ENCODE measurements at places on chromosomes 4 and X. TPM values are rescaled to one million over a fixed set of nuclear protein-coding genes. Genes with fewer than 3 reads are reported as not detected.

NWD2 gene
- 0.48 TPM for total RNA-seq

WNK3 gene
- total RNA-seq = 1.3 TPM

- no peaks in the 10 kb centered on the region for H3K27me3 ChIP-seq
- H3K4me1 ChIP-seq = no peaks in the 10 kb centered on the region
- no peak for DNase-seq
- no peak overlapping the region for H3K4me3 ChIP-seq
- no peaks in the 10 kb centered on the region for H3K36me3 ChIP-seq
These were observed 1328.7 kb downstream of the ADGRL3 start for GRCh38 chr4:62528874-62529273.

DNA sequence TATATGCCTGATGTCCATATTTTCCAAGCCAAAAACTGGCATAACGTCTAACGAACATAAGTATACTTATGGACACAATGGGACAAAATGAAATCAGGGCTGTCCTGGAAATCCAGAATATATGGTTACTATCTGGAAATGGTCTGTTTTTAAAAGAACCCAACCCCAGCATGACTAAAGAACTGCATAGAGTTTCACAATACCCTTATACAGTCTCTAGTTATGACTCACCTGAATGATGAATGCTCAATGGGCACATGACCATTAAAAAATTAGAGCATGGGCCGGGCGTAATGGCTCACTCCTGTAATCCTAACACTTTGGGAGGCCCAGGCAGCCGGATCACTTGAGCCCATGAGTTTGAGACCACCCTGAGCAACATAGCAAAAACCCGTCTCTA is 31.8 kb downstream of the AMMECR1 start:
- no peak overlapping the region for H3K27ac ChIP-seq
- H3K27me3 ChIP-seq = no peaks in the 10 kb centered on the region
- no peaks in the 10 kb centered on the region for H3K36me3 ChIP-seq

DNA sequence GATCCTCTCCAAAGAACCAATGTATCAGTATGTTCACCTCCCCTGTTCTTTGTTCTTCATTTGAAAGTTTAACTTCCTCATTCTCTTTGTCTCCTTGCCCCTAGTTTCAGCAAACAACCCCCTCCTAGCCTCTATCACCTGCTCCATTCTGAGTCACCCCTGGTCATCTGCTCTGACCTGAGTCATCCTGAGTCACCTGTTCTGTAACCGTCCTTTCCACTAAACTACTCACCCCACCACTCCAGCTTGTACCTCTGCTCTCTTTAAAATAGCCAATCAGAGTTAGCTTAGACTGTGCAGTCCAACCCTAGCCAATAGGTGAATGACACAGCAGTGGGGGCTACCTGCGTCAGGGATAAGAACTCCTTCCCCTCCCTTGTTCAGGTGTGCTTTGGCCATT is 249.8 kb upstream of the AADAT start:
- H3K36me3 ChIP-seq = peaks cover 6% of the 10 kb centered on the region
- no peak overlapping the region for H3K4me3 ChIP-seq
- H3K27me3 ChIP-seq = no peaks in the 10 kb centered on the region
- no peak overlapping the region for H3K27ac ChIP-seq
- no peaks in the 10 kb centered on the region for H3K4me1 ChIP-seq

DNA sequence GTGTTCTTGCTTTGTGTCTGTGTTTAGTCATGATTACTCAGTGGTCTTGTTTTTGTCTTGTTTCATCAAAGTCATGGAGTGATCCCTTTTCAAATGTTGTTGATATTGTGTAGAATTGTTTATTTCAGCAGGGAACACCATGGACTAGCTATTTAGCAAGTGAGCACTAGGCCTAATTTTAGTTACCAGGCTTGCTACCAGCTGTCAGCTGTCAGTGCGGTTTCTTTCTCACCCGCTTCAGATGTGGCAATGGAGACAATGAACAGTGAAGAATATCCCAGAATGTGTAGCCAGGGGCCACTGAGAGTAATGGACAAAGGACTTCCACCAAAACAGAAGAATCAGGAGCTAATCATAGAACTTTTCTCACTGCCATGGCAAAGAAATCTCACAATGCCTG is 432.8 kb upstream of the FMR1 start:
- H3K36me3 ChIP-seq = no peaks in the 10 kb centered on the region
- H3K4me1 ChIP-seq = no peaks in the 10 kb centered on the region
- DNase-seq = no peak
- H3K27ac ChIP-seq = no peak overlapping the region

- DNase-seq = no peak
- H3K27ac ChIP-seq = no peak overlapping the region
These were observed 224.5 kb upstream of the PGRMC2 start for GRCh38 chr4:128512161-128512560.
